ENCODE measurements at places on chromosomes 16 and 17.

GRCh38 chr16:55010492-55011160 is 80.0 kb downstream of the IRX5 start:
- no peak for DNase-seq

- DNase-seq: no peak
Measured at GRCh38 chr16:85612191-85612800, 826 bp upstream of the GSE1 start.

DNA sequence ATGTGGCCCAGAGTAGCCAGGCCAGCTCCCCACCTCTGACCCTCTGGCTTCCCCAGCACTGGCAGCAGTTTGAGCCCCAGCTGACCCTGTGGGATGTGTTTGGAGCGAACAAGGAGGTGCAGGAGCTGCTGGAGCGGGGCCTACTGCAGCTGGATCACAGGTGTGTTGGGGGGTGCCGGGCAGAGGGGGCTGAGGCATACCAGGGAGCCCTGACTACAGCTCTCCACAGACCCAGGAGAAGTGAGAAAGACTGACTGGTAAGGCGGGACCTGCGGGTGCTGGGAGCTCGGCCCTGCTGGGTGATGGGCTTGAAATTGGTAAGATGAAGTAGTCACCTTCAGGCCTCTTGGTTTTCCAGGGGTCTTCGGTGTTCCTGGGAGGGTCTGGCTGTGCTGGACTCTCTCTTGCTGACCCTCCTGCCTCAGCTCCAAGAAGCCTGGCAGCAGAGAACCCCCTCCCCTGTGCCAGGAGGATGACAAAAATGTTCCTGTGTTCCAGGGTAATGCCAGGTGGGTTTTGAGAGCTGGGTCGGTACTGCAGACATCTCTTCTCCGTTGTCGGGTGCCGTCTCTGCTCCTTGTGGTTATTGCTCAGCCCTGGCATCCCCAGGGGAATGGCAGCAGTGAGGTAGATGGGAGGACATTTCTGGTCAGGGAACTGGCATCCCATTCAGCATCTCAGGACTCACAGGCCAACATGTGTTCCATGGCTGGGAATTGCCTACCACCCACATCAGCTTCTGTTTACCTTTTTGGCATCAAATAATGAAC is 5.9 kb downstream of the RSAD1 start:
- no peak for DNase-seq

DNA sequence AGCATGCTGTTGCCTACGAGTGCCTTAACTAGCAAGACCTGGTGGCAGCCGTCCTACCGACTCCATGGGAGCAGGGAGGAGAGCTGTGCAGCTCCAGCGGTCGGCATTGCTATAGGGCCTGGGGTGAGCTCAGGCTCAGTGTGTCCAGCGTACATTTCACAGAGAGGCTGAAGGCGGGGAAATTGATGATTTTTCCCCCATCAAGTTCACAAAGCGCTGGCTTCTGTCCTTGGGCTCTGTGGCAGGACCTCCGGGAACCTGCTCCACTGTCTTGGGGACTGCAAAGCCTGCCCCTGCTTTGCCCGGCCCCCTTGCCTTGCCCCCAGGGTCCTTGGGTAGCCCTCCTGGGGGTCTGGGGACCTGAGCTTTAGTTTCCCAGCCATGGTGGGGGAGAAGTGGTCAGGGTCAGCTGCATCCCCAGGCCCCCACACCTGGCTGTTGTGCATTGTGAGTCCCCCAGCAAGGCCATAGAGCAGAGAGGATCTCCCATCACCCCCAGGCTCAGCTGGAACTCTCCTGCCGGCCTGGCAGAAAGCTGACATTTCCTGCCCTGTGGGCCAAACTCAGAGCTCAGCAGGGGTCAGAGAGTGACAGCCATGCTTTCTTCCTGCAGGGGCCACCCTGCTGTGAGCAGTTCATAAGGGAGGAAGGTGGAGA is 3.9 kb upstream of the KCNJ18 start:
- no peak for DNase-seq

DNA sequence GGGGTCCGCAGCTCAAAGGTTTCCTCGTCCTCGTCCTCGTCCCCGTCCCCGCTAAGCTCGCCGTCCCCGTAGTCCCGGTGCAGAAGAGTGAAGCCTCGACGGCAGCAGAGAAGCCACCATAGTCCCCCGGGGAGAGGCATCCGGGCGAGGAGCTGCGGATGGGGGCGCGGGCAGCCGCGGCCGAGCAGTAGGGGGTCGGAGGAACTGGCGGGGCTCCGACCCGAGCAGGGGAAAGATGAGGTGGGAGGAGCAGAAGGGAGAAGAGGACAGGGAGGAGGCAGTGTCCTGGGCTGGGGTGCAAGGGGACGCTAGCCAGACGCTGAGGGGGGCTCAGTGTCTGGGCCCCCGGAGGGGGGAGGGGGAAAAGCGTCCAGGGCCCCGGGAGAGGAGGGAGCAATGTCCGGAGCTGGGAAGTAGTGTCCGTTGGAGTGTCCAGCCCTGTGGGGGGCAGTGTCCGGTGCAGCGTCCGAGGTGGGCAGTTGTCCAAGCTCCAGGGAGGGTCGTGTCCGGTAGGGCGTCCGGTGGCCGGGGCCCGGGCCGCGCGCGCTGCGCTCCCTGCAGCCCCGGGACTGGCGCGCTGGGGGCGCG is at the start of gene PLEKHH3:
PLEKHH3 (minus strand) TSS at position 571 of the 588 bp plus-strand sequence; CDS start at position 140, 431 bp downstream.
- no peak for DNase-seq

GRCh38 chr16:17238285-17239028 is 232.3 kb downstream of the XYLT1 start:
- peak; percentile 51 for DNase-seq

- no peak for DNase-seq
Measured at GRCh38 chr17:1096215-1096614, 83.6 kb downstream of the ABR start.

- DNase-seq: no peak
Measured at GRCh38 chr17:70295329-70295728, 126.0 kb downstream of the KCNJ2 start.

GRCh38 chr16:66510711-66511601 is 39.0 kb downstream of the TK2 start:
- no peak for DNase-seq

DNA sequence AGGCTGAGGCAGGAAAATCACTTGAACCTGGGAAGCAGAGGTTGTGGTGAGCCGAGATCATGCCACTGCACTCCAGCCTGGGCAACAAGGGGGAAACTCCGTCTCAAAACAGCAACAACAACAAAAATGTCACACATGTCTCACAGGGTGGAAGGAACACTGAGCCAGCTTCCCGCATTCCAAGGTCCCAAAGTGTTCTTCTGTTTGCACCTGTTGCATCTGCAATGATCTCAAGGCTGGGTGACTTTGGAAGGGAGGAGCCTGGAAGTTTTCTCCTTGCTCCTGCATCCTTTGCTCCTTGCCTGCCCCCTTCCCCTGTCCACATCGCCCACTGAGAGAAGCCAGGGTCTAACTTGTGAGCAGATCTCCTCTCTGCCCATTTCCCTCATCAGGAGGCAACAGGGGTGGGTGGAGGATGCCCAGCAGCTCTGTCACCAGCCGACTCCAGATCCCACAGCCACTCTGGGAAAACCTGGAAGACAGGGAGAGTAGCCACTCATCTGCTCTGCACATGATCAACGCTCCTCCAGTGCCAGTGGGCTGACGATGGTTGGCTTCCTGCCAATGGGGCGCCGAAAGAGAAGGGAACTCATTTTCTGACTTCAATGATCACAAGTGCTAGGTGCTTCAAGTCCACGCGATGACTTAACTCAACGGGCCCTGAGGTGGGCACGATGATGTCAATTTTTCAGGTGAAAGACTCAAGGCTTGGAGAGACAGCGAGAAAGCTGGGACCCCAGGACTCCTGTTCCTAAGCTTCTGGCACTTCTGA is 12.6 kb downstream of the CHST6 start:
- no peak for DNase-seq

DNA sequence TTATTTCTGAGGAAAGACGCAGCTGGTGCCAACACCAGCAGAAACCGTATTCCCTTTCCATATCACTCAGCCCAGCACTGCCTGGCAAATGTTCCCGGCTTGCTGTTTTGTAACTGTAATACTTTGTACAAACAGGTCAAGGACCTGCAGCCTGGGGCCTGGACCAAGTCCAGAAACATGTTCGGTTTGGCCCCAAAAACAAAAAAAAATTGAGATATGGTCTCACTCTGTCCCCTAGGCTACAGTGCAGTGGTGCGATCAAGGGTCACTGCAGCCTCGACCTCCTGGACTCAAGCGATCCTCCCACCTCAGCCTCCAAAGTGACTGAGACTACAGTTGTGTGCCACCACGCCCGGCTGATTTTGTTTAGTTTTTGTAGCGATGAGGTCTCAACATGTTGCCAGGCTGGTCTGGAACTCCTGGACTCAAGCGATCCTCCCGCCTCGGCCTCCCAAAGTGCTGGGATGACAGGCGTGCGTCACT is 1.2 kb downstream of the HAGH start:
- DNase-seq: no peak

DNA sequence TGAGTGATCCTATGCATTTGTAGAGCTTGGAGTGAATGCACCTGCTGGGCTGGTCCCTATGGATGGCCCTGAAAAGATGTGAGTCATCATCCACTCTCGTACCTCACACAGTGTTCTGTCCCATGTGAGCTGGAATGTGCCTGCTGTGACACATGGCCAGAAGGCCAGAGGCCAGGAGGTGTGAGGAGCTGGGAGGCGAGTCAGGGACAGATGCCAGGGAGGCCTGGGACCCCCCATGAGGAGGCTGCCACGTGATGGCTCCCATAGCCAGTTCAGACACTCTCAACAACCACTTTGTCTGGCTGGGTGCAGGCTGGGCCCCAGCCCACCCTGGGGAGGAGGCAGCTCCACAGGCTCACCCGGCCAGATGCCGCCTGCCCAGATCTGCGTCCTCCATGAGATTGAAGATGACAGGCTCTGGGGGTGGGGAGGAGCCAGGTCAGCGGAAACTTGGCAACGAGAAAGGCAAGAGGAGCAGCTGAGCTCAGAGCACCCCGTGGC is 168.8 kb downstream of the C16orf78 start:
- DNase-seq: no peak

GRCh38 chr17:77209330-77209748 is 68.6 kb downstream of the SEC14L1 start:
- DNase-seq: no peak

- DNase-seq: no peak
Measured at GRCh38 chr16:20628213-20628612, 52.0 kb upstream of the ACSM2B start.

GRCh38 chr17:38659415-38659814 is 15.3 kb downstream of the EPOP start:
- no peak for DNase-seq

GRCh38 chr17:1071103-1071825 is 74.3 kb downstream of the TIMM22 start:
- DNase-seq: no peak

DNA sequence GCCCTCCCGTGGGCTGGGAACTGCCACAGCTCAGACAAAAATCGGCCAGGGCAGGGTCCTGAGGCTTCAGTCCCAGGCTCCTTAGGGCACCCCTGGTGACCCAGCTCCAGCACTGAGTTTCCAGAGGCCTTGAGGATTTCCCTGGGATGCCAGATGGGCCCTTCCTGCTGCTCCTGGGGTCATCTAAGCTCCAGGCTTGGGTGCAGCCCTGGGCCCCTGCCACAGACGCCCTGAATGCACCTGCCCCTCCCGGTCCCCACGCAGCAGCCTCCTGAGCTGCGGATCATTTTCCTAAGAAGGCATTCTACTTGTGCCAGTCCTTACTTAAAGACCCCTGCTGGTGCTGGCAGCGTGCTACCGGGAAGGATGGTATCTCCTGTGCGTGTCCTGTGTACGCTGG is 6.0 kb upstream of the RNPS1 start:
- DNase-seq: no peak

All from GM12864 (cell line).